ENCODE measurements at places on chromosomes 12 and 14. TPM values are rescaled to one million over a fixed set of nuclear protein-coding genes. Genes with fewer than 3 reads are reported as not detected.

Gene MYBPC1
- total RNA-seq, result not detected

Gene RNASE1
- not detected for total RNA-seq

Gene RAD9B
- total RNA-seq, result 0.90 TPM

Gene NANOG
- not detected for total RNA-seq

Gene PXMP2
- total RNA-seq, result 21.9 TPM

Gene NEK9
- 67.9 TPM for total RNA-seq

Gene STAT2
- 90.4 TPM for total RNA-seq

Gene FSCB
- not detected for total RNA-seq

Gene SDR9C7
- not detected for total RNA-seq

Gene ACOT4
- total RNA-seq, result not detected

Gene GLT8D2
- 40.7 TPM for total RNA-seq

Gene ATG101
- 70.0 TPM for total RNA-seq

Gene DEPDC4
- total RNA-seq, result 0.88 TPM

Gene OASL
- total RNA-seq, result not detected

Gene HOXC10
- not detected for total RNA-seq

Gene SH2B3
- total RNA-seq, result 51.7 TPM

Gene TBK1
- 20.2 TPM for total RNA-seq

Gene PAPLN
- 2.8 TPM for total RNA-seq

Gene BCL2L14
- total RNA-seq, result not detected

Gene CIDEB
- total RNA-seq, result 0.22 TPM

Gene PTGES3
- 170 TPM for total RNA-seq

Gene SLC10A1
- total RNA-seq, result not detected

Gene CABP1
- 0.52 TPM for total RNA-seq

Gene SOAT2
- 0.13 TPM for total RNA-seq

Gene MYO1H
- not detected for total RNA-seq

Gene KLRC4
- not detected for total RNA-seq

Gene EID3
- 4.0 TPM for total RNA-seq

Gene KRT73
- not detected for total RNA-seq

Gene BEGAIN
- 0.08 TPM for total RNA-seq

Gene HPD
- total RNA-seq, result not detected

Gene RPL10L
- not detected for total RNA-seq

Gene OGFOD2
- 17.9 TPM for total RNA-seq

Gene CKB
- total RNA-seq, result 18.4 TPM

Gene MUCL1
- not detected for total RNA-seq

Gene TAS2R7
- not detected for total RNA-seq

Gene CLEC4D
- not detected for total RNA-seq

Gene CRIP2
- total RNA-seq, result 20.0 TPM

Gene ADCY4
- 0.35 TPM for total RNA-seq

Gene TSPAN9
- total RNA-seq, result 30.1 TPM

Gene TAS2R50
- 0.30 TPM for total RNA-seq

Gene MMP19
- 19.7 TPM for total RNA-seq

Gene ACOT6
- total RNA-seq, result not detected

Gene LMO3
- 0.17 TPM for total RNA-seq

Gene SPTB
- total RNA-seq, result 0.68 TPM

Gene COQ10A
- 10.7 TPM for total RNA-seq

Gene RAB15
- total RNA-seq, result 4.7 TPM

Gene GDF3
- not detected for total RNA-seq

Gene LTB4R2
- 3.0 TPM for total RNA-seq

Gene CAPS2
- total RNA-seq, result 2.0 TPM

Gene TBC1D30
- not detected for total RNA-seq

Gene SLC8A3
- total RNA-seq, result not detected

Gene PPFIBP1
- 103 TPM for total RNA-seq

Gene BMP4
- 16.0 TPM for total RNA-seq

Gene PTPRR
- 1.1 TPM for total RNA-seq

Gene EFS
- 11.5 TPM for total RNA-seq

Gene ASIC1
- total RNA-seq, result 1.8 TPM

Gene SLCO1B1
- total RNA-seq, result not detected

Gene VRTN
- total RNA-seq, result not detected

Gene P2RX2
- total RNA-seq, result not detected
